GM12892 (cell line): ENCODE measurements at places on chromosomes 12 and 14.
A peak's percentile ranks its signal among the peaks of the same experiment; 100 is the strongest.

- DNase-seq = peak; percentile 52
These were observed 31.0 kb downstream of the PEBP1 start for GRCh38 chr12:118166946-118167345.

DNA sequence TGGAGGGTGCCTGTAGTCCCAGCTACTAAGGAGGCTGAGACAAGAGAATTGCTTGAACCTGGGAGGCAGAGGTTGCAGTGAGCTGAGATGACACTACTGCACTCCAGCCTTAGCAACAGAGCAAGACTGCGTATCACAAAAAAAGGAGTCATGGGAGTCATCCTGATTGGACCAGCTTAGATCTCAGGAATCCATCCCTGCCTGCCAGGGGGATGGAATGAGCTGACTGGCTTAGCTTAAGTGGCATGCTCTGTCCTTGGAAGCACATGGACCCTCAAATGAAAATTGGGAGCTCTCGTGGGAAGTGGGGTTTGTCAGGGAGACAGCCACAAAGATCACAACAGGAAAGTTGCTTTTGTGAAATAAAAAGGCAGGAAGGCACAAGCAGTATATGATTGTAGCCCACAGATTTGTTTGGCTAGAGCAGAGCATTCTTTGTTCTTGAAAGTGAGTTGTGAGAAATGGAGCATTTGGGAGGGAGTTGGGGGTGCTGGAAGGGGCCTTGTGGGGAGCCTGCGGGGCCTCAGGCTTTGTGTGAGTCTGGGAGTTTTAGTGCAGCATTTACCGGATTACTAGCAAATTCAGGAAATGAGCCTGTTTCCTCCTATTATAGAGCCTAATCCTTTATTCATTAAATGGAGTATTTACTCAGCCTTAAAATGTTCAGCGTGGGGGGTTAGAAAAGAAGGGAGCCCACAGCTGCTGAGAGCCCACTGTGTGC lies 30.7 kb downstream of the DGLUCY start:
- DNase-seq = no peak

DNA sequence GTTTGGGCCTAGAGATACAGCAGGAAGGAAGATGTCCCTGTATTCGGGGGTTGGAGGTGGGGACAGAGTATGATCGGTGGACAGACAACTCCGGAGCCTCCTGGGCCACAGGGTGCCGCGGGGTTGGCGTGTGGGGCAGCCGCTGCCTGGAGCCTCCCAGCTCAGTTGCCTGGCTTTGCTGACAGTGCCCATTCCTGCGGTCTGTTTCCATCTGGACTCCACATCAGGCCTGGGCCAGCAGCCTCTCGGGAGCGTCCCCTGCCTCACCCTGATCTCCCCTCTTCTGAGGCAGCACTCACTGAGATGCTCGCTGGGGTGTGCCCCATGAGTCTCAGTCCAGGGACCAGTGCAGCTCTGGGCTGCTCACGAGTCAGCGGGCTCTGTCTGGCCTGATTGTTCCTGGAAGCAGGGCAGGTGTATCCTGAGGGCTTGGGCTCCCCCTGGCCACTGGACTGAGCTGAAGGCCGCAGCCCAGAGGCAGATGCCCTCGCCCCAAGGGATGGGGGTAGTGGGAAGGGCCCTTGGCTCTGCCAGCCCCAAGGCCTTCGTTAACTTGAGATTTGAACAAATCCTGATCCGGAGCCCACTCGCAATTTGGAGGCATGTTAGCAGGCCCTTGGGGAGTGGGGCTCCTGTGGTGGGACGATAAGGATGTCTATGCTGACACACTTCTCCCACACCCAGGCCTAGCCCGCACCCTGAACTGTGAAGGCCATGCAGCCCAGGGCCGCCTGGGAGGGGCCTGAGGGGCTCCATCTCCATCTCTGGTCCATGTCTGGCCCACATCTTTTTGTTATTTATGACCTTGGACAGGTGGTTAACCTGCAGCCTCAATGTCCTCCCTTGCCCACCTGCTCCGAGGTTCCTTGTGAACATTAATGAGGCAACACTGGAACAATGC lies 7.5 kb downstream of the HIP1R start:
- no peak for DNase-seq

GRCh38 chr12:6315704-6316597 lies 5.5 kb downstream of the PLEKHG6 start:
- DNase-seq = no peak

GRCh38 chr14:21070610-21071224 lies 613 bp downstream of the ARHGEF40 start:
- no peak for DNase-seq

- DNase-seq = no peak
These were observed 114.4 kb downstream of the SPTSSA start for GRCh38 chr14:34347683-34348082.

DNA sequence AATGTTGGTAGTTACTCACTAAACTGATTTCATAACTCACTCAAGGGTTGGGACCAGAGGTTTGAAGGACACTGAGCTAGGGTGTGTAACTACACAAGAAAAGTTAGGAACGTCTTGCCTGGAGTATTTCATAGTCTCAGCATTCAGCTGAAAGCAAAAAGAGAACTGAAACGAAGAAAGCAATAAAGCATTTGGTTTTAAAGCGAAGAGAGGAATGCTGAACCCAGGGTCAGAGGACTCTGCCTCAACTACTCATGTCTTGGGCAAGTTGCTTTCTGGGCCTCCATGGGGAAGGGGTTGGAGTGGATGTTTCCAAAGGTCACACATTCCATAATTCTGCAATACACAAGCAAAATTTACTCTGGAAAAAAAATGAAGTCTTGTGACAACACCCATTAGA lies 1.4 kb downstream of the GNS start:
- DNase-seq = no peak

- no peak for DNase-seq
These were observed 283.1 kb downstream of the MDGA2 start for GRCh38 chr14:47392326-47392725.

DNA sequence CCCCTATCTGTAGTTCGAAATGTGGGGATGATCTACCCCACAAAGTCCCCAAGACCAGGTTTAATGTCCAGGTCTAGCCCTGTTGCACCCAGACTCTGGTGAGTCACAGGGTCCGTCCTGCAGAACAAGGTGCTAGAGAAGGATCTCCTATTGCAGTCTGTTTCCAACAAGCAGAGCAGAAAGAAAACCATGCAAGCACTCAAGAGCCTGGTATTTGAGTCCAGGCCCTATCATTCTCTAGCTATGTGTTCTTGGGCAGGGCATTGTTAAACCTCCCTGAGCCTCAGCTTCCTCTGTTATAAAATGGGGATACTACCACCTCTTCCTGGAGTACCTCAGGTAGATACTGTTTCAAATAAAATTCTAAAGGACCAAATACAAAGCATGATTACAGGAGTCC lies 24.4 kb downstream of the MAP3K9 start:
- no peak for DNase-seq

GRCh38 chr12:67288561-67288960 lies 19.4 kb downstream of the CAND1 start:
- DNase-seq = no peak

- DNase-seq = no peak
These were observed 8.6 kb downstream of the SLC6A13 start for GRCh38 chr12:254039-254438.

GRCh38 chr12:49369411-49370145 lies 2.3 kb downstream of the SPATS2 start:
- peak; percentile 46 for DNase-seq

- DNase-seq = no peak
These were observed 22.3 kb upstream of the TC2N start for GRCh38 chr14:91889477-91890211.

- DNase-seq = no peak
These were observed 28.7 kb downstream of the AICDA start for GRCh38 chr12:8584004-8584403.
